CD4-positive, alpha-beta T cell (primary cell): ENCODE measurements at places on chromosomes 5 and 9.
A peak's percentile ranks its signal among the peaks of the same experiment; 100 is the strongest.

DNA sequence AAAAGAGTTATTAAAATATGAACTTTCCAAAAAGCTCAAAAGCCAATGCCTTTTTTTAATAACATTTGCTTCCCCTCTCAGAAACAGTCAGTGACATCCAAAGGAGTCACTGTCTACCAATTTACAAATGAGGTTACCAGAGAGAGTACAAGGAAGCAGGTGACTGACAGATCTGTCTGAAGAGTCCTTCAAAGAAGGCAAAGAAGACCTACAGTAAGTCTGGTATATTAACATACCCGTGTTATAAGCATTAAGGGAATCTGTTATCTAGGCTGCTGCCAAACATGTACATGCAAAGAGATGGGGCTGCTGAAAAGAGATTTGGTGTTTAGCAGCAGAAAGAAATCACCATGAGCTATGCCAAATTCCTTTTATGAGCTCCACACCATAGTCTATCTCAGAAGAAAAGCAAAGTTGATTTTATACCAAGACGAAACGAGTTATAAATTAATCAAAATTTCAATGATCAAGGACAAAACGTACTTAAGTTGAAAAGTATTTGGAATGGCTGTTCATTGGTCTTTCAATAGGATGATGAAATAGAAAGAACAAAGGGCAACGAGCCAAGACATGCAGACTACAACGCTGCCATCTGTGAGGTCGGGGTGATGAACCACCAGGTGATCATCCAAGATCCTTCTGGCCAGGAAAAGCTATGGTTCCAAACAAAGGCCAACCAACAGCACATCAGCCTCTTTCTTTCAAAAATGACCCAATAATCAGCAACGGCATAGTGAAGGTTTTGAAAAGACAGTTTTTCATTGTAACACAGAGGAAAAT, 8.1 kb downstream of the PRELID2 start:
- DNase-seq: no peak

GRCh38 chr9:134915046-134915985, 2.4 kb downstream of the FCN1 start:
- no peak for DNase-seq

- DNase-seq: no peak
Measured at GRCh38 chr9:91221332-91221731, 140.4 kb downstream of the AUH start.

DNA sequence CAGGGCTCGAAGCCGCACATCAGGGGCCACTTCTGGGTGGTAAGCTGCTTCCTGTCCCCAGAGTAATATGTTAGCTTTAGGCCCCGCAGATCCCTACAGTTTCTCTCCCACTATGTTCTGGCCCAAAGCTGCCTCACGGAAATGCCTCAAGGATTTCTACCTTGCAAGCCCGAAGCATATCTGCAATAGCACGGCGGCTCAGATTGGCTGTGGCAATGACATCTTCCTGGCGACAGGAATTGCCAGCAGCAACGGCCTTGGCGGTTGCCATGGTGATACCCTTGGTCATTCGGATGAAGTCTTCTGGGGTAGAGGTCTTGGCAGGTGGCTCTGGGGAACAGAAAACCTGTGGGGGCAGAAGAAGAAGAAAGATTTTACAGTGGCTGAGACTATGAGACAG, 10.3 kb upstream of the TPM2 start:
- no peak for DNase-seq

DNA sequence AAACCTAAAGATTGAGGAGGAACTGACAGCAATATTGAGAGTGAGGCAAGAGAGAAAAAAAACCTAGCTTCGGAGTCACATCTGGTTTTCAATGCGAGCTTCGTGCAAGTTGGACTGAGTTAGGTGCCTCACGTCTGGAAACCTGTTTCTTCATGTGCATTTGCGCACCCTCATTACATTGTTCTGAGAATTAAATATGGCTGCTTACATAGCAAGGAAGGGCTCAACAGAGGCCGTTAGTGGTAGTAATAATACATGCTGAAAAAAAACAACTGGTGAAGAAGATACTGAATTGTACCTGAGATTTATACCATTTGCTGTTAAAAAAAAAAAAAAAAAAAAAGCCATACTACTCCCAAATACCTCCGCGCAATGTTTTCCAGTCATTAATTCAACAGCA, 18.6 kb downstream of the DNAJA1 start:
- DNase-seq: no peak

DNA sequence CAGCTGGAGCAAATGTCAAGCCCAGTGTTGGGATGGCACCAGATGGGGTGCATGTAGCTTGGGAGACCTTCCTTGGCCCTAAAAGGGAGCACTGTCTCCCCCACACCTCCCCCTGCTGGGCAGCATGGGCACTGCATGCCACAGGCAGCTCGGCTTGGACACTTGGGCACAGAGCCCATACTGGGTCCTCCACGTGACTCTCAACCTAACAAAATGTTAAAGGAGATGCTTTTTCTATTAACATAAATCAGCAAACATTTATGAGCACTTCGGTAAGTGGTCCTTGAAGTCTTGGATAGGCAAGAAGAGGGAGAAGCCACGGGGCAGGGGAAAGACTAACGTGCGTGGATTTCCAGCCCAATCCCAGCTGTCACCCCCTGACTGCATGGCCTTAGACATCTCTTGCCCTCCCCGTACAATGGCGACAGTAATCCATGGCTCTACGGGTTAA, 23.9 kb upstream of the MAPK9 start:
- peak; percentile 75 for DNase-seq

- no peak for DNase-seq
Measured at GRCh38 chr9:79684711-79685575, 113.2 kb downstream of the TLE4 start.

DNA sequence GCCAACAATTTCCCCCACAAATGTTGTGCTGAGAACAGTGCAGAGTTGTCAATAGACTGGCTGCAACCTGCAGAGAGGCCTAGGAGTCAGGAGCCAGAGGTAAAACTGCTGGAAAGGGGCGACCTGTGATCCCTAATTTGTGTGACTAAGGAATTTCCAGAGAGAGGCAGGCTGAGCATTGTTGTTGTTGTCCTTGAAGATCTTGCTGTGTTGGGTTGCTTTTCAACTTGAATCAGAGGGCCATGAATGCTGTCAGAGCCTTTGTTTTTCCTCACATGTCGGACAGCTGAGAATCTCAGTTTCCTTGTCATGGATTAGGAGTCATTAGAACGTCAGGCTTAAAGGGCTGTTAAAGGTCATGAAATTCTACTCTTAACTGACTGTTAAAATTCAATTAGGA, 134.6 kb upstream of the ASTN2 start:
- no peak for DNase-seq

DNA sequence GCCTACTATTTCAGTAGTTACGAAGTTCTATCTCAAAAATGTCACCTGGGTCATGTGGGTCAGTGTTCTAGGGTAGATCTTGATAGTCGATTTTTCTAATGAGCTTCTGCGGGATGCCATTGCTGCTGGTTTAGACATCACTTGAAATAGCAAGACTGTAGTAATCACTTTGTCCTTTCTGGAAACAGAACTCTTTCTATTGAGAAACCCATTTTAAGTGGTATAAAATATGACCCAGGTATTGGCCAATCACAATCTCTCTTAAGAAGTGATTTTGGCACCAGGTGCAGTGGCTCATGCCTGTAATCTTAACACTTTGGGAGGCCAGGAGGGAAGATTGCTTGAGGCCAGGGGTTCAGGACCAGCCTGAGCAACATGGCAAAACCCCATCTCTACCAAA, 17.6 kb downstream of the ARRDC3 start:
- DNase-seq: no peak

- no peak for DNase-seq
Measured at GRCh38 chr9:136117291-136117915, 1.3 kb downstream of the TMEM250 start.

DNA sequence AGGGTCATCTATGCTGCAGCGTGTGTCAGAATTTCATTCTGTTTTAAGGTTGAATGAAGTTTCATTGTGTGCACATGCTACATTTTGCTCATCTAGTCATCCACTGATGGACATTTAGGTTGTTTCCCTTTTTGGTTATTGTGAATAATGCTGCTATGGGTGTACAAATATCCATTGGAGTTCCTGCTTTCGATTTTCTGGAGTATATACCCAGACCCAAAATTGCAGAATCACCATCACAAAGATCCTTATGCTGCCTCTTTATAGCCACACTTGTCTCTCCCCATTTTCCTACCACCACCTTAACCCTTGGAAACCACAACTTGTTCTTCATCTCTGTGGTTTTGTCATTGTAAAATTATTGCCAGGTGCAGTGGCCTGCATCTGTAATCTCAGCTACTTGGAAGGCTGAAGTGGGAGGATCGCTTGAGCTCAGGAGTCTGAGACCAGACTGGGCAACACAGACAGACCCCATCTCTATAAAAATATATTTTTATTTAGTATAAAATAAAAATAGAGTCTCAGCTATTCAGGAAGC, 166.2 kb downstream of the HSD17B3 start:
- DNase-seq: no peak

DNA sequence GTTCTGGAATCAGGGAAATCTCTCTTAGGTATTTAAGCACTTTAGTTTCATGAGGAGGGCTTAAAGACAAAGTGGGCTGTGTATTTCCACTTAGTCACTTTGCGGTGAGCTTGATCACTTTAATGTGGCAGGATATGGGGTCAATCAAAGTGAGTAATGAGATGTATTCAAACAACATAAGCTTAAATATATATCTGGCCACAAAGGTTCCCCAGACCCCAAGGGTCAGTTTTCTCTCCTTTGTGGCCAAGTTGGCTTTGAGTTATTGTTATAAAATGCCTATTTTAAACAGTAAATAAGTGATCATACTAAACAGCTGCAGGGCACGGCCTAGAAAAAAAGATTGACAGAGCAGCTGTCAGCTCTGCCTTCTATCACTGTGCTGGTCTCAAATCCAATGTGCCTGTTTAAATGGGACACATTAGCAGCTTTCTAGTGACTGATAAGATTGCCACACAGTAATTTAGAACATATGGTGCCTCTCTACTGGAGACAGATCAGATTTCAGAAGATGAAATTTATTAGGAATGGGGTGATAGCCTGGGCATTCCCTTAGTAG, 363.9 kb downstream of the AGTPBP1 start:
- no peak for DNase-seq

DNA sequence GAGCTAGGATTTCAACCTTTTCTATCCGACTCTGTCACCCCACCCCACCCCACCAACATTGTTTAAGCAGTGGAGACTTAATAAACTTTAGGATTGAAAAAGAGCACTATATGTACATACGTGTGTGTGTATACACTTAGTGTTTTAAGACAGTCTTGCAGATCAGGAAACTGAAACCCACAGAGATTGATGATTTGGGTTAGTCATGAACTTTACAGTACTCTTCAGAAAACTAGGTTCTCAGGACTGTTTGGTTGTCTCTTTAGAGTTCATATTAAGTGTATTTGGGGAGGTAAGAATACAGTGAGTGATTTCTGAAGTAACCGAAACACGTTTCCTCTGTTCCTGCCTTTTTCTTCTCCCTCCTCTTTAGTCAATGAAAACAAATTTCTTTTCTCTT, 1043.1 kb downstream of the TLE1 start:
- DNase-seq: no peak

- DNase-seq: no peak
Measured at GRCh38 chr5:97427235-97427634, 244.2 kb upstream of the RIOK2 start.

DNA sequence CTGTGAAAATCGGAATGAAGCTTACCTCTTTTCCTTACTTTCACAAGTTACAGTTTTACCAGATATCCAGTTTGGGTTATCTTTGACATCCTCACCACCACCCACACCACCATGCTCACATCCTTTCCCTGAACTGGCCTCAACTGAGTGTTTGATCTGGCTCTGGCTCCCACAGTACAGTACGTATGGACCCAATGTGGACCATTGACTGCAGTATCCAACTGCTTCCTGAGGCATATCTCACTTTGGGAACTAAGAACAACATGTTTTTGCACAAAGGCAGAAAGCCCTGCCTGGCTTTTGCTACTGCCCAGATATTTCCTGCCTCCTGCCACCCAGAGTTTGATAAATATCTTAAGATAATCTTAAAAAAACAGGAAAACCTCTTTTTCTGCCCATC, 1232.0 kb upstream of the CDH18 start:
- DNase-seq: no peak

- DNase-seq: no peak
Measured at GRCh38 chr5:32523625-32524024, 61.7 kb upstream of the SUB1 start.

DNA sequence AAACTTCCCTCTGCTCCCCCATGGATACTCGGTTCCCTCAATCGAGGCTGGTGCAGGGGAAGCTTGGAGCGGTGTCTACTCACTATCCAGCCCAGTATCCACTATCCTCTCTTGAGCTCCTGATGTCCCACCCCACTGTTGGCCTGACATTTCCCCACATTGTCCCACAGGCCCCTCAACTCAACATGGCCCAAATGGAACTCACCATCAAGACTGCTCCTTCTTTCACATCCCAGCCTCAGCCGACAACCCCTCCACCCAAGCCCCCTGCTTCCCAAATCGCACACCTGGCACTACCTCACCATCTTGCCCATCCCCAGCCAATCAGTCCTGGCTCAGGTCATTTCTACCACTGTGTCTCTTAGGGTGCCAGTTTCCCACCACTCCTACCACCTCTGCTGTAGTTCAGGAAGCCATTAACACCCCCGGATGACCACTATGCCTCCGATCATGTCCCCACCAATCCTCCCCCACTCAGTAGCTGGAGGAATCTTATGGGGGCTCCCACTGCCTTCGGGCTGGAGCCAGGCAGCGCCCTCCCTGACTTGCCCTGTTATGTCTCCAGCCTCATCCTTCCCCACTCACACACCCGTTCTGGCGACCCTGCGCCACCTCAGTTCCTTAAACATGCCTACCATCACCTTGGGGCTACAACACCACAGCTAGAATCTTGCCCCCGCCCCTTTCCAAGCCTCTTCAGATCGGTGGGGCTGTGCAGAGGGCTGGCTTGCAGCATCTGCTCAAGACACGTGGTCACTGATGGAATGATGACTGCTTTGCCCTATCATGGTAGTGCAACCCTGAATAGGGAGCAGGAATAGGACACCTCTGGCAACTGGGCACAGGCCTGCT, 273.6 kb downstream of the FSTL4 start:
- DNase-seq: no peak

DNA sequence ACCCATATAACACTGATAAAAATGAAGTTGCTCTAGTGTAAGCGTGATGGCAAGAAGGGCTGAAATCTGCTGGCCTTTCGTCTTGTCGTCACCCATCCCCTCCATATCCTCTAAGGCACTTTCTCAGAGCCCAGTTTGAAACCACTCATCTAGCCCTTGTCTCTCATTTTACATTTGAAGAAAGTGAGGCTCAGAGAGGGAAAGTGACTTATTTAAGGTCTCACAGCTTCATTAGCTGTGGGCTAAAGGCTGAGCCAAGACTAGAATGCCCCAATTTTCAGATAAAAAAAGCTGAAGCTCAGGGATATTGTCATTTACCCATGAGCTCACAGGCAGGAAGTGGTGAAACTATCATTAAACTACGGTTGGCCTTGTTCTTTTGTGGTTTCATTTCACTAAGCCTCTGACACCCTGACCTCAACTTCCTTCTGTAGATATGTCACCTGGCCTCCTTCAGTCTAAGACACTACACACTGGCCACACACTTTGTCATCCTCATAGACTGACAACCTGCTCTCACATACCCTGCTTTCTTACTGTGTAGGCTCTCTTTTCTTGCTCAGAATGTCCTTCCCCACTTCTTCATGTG, 176.7 kb upstream of the DMAC1 start:
- peak; percentile 94 for DNase-seq
